Thoracic aorta (tissue), 2 donors: ENCODE measurements at places on chromosomes 5 and 9. TPM values are rescaled to one million over a fixed set of nuclear protein-coding genes. Genes with fewer than 3 reads are reported as not detected.

DNA sequence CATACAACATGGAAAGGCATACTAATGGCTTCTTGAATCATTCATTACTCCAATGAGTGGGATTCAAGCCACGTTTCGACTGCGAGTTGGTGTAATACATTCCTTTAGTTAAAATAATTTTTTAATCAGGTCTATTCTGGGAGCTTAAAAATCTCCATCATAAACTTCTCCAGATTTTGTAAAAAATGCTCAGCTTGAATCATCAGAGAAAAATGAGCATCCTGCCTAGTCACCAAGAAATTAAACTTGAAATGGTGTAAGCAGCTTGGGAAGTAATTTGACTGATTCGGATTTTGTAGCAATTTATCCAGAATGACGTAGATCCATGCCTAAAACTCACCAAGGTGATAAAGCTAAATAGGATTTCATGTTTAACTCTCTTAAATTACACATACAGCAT is 165.7 kb downstream of the SLCO4C1 start:
- no peaks in the 10 kb centered on the region for H3K4me1 ChIP-seq
- H3K27ac ChIP-seq, result no peak overlapping the region
- no peaks in the 10 kb centered on the region for H3K36me3 ChIP-seq
- no peaks in the 10 kb centered on the region for H3K27me3 ChIP-seq
- no peak overlapping the region for H3K4me3 ChIP-seq

DNA sequence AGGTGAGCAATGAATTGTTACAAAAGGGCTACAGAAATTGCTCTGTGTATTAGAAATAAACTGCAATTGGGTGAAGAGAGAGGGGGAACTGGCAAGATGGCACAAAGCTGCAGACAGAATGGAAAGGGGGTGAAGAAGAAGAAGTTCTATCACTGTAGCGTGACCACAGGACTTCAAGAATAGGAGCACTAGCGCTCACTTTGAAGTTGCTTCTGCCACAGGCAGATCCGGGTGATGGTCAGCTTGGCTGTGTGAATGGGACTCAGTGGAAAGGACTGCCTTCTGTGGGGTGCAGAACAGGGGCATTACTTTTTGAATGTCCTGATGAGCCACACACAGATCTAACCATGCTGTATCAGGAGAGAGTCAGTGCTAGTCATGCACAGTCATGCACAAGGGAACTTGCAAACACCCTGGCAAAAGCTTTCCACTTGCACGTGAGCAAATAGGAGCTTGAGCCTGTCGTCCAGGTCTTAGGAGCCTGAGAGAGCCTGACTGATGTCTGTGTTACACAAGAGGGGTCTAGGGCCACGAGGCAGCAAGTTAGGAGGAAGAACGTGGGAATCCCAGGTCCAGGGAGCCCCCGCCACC is 16.3 kb downstream of the IL5 start:
- H3K36me3 ChIP-seq, result no peaks in the 10 kb centered on the region
- H3K4me1 ChIP-seq, result peaks cover 5% of the 10 kb centered on the region
- no peak overlapping the region for H3K27ac ChIP-seq

The QRFP gene
- not detected for total RNA-seq

GRCh38 chr5:106085136-106085535 is 1585.6 kb downstream of the EFNA5 start:
- H3K4me1 ChIP-seq, result no peaks in the 10 kb centered on the region
- no peak overlapping the region for H3K4me3 ChIP-seq
- H3K27ac ChIP-seq, result no peak overlapping the region
- no peaks in the 10 kb centered on the region for H3K36me3 ChIP-seq
- no peaks in the 10 kb centered on the region for H3K27me3 ChIP-seq

DNA sequence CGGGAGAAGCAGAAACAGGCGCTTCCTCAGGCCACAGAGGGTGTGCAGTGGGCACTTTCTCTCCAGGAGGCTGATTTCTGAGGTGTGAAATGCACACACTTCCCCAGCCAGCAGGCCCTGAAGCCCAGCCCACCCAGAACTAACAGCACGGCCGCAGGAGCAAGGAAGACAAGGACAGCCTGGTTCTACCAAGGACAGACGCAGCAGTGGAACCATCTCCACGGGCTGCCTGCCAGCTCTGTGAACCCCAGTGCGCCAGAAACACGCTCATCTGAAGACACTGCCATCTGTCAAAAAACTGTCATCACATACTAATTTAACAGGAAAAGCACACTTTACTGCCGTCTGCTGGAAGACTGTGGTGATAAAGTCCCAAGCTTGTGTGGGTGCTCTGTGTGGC is 40.7 kb downstream of the MAPK9 start:
- H3K4me3 ChIP-seq, result no peak overlapping the region
- peaks cover 69% of the 10 kb centered on the region for H3K36me3 ChIP-seq
- H3K27ac ChIP-seq, result no peak overlapping the region

- no peaks in the 10 kb centered on the region for H3K4me1 ChIP-seq
- H3K27me3 ChIP-seq, result no peaks in the 10 kb centered on the region
- H3K27ac ChIP-seq, result no peak overlapping the region
- no peak overlapping the region for H3K4me3 ChIP-seq
- H3K36me3 ChIP-seq, result no peaks in the 10 kb centered on the region
- no peak for DNase-seq
Measured at GRCh38 chr5:157126-157715, 34.1 kb upstream of the LRRC14B start.

The CCDC192 gene
- total RNA-seq, result not detected

DNA sequence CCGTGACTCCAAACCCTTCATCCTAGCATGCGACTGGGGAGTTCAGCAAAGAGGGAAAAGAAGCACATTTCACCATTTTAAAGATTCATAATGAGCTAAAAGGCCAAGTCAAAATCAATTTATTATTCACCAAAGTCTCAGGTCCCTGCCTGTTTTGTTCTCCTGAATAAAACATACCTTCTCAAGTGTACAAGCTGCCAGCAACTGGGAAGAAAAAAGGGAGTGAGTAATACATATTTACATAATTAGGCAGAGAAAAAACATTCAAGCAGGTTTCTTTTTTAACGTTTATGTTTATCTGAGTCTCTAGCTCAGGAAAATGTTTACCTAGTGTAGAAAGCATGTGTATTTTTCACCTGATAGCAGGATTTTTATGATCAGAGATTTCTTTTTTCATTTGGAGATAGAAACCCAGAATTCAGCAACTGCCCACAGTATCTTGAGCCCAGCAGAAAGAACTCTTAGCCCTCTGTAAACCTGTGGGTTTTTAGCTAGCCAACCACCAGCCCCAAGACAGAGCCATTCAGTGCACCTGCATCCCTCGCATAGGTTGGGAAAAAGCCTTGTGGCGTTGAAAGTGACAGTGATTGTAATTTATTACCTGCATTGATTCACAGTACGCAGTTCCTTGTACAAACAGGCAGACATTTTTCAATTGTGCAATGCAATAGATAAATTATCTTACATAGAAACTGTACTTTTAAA is 117.9 kb upstream of the GRIA1 start:
- no peaks in the 10 kb centered on the region for H3K27me3 ChIP-seq
- H3K4me3 ChIP-seq, result no peak overlapping the region
- no peaks in the 10 kb centered on the region for H3K4me1 ChIP-seq
- no peak for DNase-seq
- no peaks in the 10 kb centered on the region for H3K36me3 ChIP-seq

GRCh38 chr9:22216730-22217172 is 207.6 kb upstream of the CDKN2B start:
- no peak overlapping the region for H3K4me3 ChIP-seq
- no peaks in the 10 kb centered on the region for H3K27me3 ChIP-seq
- no peaks in the 10 kb centered on the region for H3K36me3 ChIP-seq
- H3K4me1 ChIP-seq, result no peaks in the 10 kb centered on the region
- no peak for DNase-seq
- no peak overlapping the region for H3K27ac ChIP-seq

DNA sequence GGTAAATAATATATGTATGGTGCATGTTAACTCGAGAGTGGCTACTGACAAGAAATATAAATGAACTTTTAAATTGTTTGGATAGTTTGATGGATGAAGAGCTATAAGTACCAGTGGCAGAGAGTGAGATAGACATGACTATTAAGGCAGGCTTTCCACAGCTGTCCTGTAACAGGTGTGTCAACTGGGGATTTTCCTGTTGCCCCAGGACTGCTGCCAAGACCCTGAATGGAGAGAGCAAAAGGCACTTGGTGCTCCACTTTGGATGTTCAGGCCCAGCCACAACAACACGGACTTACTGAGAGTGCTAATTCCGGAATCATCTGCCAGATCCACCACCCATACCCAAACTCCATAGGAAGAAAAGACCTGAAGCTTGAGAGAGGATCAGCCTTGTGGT is 215.1 kb downstream of the SEC61B start:
- H3K27me3 ChIP-seq, result no peaks in the 10 kb centered on the region
- no peak overlapping the region for H3K27ac ChIP-seq
- no peaks in the 10 kb centered on the region for H3K36me3 ChIP-seq
- H3K4me1 ChIP-seq, result no peaks in the 10 kb centered on the region
- no peak overlapping the region for H3K4me3 ChIP-seq

DNA sequence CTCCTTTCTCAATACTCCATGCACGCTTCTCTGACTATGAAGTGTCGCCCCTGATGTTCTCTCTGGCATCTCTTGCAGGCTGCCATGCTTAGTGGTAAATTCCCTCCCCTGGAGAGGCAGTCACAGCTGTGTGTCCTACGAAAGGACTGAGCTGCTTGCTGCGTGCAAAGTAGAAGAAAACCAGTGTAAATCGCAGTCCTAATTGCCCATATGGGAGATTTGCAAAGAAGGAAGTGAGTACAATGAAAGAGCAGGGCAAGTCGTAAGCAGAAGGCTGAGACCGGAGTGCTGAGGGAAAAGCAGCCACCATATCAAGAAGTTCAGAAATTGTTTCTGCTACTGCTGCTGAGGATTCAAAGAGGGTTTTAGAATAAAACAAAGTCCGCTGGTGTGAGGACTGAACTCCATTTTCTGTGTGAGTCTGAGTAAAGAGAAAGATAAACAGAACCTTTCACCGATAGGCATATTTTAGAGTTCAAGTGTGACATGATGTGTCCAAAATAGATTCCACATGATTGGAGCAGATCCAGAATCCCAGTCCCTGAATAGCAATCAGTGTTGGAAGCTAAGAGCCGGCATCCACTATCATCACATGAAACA is 507.8 kb upstream of the MPDZ start:
- H3K4me3 ChIP-seq, result peak overlapping the region; percentile 59
- no peak for DNase-seq
- peaks cover 22% of the 10 kb centered on the region for H3K4me1 ChIP-seq
- no peaks in the 10 kb centered on the region for H3K36me3 ChIP-seq
- H3K27ac ChIP-seq, result peak overlapping the region; percentile 64
- no peaks in the 10 kb centered on the region for H3K27me3 ChIP-seq

The FGF18 gene
- 1.6 TPM for total RNA-seq

The CCDC112 gene
- total RNA-seq, result 8.4 TPM

DNA sequence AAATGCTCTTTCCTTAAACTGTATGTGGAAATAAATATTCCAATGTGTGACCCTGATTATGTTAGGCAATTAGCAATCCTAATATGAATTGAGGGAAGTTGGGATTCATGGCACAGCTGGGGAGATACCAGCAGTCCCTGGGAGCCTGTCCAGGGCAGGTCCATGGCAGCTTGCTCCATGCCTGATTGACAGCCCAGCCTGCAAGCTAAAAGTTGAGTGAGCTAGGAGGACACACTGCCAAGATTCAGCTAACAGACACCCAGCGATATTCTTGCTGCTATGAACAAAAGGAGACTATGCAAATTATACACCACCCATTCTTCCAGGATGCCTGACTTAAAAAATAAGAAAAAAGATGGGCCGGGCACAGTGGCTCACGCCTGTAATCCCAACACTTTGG is 6.2 kb downstream of the TGFBI start:
- no peaks in the 10 kb centered on the region for H3K27me3 ChIP-seq
- H3K4me3 ChIP-seq, result no peak overlapping the region
- no peak for DNase-seq
- no peak overlapping the region for H3K27ac ChIP-seq

GRCh38 chr5:8114597-8115266 is 245.8 kb downstream of the MTRR start:
- H3K36me3 ChIP-seq, result no peaks in the 10 kb centered on the region
- H3K4me1 ChIP-seq, result no peaks in the 10 kb centered on the region
- DNase-seq, result no peak
- no peak overlapping the region for H3K4me3 ChIP-seq
- no peaks in the 10 kb centered on the region for H3K27me3 ChIP-seq

- H3K4me3 ChIP-seq, result peak overlapping the region; percentile 92
- no peaks in the 10 kb centered on the region for H3K27me3 ChIP-seq
- no peak for DNase-seq
- no peaks in the 10 kb centered on the region for H3K36me3 ChIP-seq
- H3K27ac ChIP-seq, result peak overlapping the region; percentile 88
Measured at GRCh38 chr5:132226516-132227234, 978 bp downstream of the P4HA2 start.

The IPPK gene
- 11.7 TPM for total RNA-seq

GRCh38 chr9:110143485-110143884 is 64.5 kb downstream of the C9orf152 start:
- no peaks in the 10 kb centered on the region for H3K27me3 ChIP-seq
- no peak for DNase-seq
- H3K36me3 ChIP-seq, result peaks cover 4% of the 10 kb centered on the region
- no peak overlapping the region for H3K27ac ChIP-seq

- no peaks in the 10 kb centered on the region for H3K27me3 ChIP-seq
- no peak for DNase-seq
- H3K36me3 ChIP-seq, result no peaks in the 10 kb centered on the region
- H3K27ac ChIP-seq, result no peak overlapping the region
- H3K4me1 ChIP-seq, result no peaks in the 10 kb centered on the region
- no peak overlapping the region for H3K4me3 ChIP-seq
Measured at GRCh38 chr9:38112049-38112448, 43.0 kb upstream of the SHB start.

GRCh38 chr9:134635351-134636148 is 6.1 kb upstream of the COL5A1 start:
- peaks cover under 1% of the 10 kb centered on the region for H3K4me1 ChIP-seq
- H3K27ac ChIP-seq, result no peak overlapping the region
- no peak overlapping the region for H3K4me3 ChIP-seq
- DNase-seq, result no peak
- no peaks in the 10 kb centered on the region for H3K27me3 ChIP-seq

GRCh38 chr5:55864606-55865541 is 13.7 kb downstream of the IL31RA start:
- H3K27me3 ChIP-seq, result no peaks in the 10 kb centered on the region
- H3K36me3 ChIP-seq, result no peaks in the 10 kb centered on the region
- no peak for DNase-seq
- H3K4me1 ChIP-seq, result peaks cover 8% of the 10 kb centered on the region
- H3K27ac ChIP-seq, result no peak overlapping the region
- H3K4me3 ChIP-seq, result no peak overlapping the region

DNA sequence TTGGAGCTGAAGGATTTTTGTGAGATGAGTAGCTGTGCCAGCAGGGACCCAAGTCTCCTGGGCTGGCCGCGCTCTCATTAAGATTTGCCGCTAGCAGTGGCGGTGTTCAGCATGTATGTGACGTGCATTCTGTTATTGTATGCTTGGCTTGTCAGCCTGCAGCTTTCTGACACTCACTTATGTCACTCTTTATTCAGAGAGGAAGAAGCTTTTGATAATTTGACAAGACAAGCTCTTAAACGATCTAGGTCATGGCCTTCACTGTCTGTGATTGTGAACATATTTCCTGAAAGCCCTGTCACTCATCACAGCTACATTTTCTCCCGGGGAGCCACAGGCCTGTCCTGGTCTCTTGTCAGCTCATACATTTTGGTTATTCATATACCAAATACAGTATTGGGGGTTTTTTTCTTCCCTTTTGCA is 98.2 kb upstream of the GRHPR start:
- no peaks in the 10 kb centered on the region for H3K4me1 ChIP-seq
- no peaks in the 10 kb centered on the region for H3K27me3 ChIP-seq
- H3K36me3 ChIP-seq, result no peaks in the 10 kb centered on the region
- H3K27ac ChIP-seq, result no peak overlapping the region
- no peak for DNase-seq
